ENCODE measurements at places on chromosomes 5 and 9. TPM values are rescaled to one million over a fixed set of nuclear protein-coding genes. Genes with fewer than 3 reads are reported as not detected.

Gene PCDHGB2
- 0.69 TPM for total RNA-seq

DNA sequence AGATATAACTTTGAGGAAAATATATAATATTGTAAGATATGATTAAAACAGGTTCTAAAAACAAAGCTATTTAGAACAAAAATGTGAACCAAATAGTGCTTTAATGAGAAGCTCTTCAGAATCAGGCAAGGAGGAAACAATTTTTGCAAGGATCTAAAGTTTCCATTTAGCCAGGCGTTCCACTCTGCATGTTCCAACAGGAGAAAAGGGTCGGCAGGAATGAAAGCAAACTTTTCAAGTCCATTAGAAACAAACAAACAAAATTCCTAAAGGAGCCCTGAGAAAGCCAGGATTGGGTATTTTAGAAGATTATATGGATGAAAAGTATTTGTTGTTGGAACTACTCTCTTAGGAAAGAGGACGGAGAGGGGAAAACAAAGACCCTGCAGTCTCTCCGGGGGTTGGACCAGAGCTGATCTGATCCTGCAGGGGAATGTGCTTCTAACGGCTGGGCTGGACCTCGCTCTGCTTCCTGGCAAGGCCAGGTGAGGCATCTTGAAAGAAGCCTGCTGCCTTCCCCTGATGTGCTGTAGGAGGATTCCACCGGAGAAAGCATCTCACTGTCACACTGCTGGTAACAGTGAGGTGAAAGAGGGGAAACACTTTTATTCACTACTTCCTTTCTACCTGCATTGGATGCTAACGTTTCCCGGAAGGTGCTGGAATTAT is 94.6 kb downstream of the PRRT1B start:
- DNase-seq: no peak

Gene SLC22A4
- total RNA-seq: 3.4 TPM

DNA sequence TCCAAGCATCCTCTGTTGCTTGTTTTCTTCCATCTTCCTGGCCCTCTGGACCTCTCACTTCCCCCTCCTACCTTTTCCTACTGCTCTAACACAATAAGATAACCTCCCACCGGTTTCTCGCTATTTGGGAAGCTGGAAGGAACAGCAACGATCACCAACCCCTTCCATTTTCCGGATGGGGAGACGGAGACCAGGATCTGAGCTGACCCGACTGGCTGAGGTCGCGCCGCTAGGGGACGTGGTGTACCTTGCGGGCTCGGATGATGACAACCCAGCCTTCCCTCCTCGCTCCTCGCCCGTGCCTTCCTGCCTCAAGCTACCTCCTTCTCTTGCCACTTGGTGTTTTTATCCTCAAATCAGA is 1.9 kb downstream of the LPAR1 start:
- DNase-seq: no peak

Gene SLCO6A1
- total RNA-seq: not detected

DNA sequence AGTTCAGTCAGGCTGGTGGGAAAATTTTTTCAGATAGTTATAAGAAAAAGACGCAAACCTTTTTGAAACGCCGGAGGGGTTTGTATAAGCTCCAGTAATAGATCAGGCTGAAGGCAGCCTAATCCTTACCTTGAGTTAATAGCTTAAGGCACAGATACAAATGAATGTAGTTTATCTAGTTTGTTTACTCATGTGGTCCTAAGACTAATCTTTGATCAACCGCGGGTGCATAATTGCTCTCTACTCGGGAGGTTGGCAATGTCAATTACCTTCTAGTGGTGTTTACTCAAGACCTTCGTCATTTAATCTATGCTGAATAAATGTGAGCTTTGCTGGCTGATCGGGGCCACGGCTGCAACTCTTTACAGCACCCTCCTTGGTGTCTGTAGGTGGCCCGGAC is 665 bp upstream of the INSL4 start:
- DNase-seq: no peak

- DNase-seq: peak; percentile 89
Measured at GRCh38 chr5:127320032-127320965, 29.7 kb downstream of the MEGF10 start.

DNA sequence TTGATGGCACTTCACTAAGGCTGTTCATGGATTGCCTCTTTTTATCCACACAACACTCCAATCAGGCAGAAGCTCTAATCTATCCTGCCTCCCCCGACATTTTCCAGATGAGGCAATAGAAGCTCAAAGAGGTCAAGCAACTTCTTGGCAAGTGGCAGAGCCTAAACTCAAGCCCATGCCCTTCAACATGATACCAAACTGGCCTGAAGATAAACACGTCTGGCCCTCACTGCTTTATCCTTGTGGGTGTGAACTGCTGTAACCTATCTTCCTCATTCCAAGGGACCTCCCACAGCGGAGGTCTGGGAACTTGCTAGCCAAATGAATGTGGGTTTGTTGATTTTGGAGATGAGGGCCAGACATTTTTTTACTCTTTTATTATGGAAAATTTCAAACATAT is 9.5 kb downstream of the SLC35A4 start:
- DNase-seq: no peak

- no peak for DNase-seq
Measured at GRCh38 chr5:63247651-63248050, 669.0 kb downstream of the LRRC70 start.

- DNase-seq: peak; percentile 50
Measured at GRCh38 chr5:136631186-136631585, 265.8 kb upstream of the TRPC7 start.

- DNase-seq: no peak
Measured at GRCh38 chr5:61425918-61426317, 93.9 kb downstream of the ZSWIM6 start.

Gene FBXW2
- total RNA-seq: 24.1 TPM

DNA sequence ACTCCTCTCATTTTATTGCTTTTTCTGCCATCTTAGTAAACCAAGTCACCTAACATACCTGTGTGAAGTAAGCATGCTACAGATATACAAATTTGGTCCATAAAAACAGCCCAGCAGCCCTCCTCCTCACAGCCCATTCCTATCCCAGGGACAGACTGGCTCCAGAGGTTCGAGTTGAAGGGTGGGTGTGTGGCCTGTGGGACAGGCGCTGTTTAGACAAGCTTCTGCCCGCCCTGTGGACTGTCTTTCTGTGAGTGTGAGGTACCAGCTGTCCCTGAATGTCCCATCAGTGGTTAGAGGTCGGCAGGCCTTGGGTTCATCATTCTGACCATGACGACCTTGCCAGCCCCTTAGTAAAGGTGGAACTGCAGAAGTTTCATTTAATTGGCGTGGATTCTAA is 82.0 kb downstream of the WNK2 start:
- no peak for DNase-seq

- no peak for DNase-seq
Measured at GRCh38 chr5:173718469-173718868, 102.0 kb upstream of the BOD1 start.

Gene IL4
- not detected for total RNA-seq

- no peak for DNase-seq
Measured at GRCh38 chr9:73170185-73170957, 18.7 kb downstream of the ANXA1 start.

DNA sequence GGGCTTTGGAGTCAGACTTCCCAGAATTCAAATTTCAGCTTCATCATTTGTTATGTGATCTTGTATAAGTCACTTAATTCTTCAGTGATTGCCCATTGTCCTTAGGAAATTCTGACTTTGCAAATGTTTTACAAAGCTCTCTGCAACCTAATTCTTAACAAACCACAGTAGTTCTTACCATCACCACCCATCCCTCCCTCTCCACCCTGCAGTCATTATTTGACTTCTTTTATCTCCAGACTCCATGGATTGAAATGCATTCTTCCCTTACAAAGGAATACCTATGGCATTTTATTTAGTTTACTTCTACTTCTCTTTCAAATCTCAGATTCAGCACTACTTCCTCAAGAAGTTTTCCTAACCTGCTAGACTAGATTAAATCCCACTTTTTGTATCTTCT is 23.1 kb downstream of the SHLD3 start:
- DNase-seq: no peak

- peak; percentile 97 for DNase-seq
Measured at GRCh38 chr9:110752766-110753165, 84.2 kb downstream of the MUSK start.

GRCh38 chr9:91643481-91644077 is 219.9 kb upstream of the NFIL3 start:
- no peak for DNase-seq

Gene PCDHA12
- not detected for total RNA-seq

- peak; percentile 92 for DNase-seq
Measured at GRCh38 chr5:130514984-130515690, 610.9 kb downstream of the CHSY3 start.

Gene C1QTNF2
- total RNA-seq: 0.33 TPM

DNA sequence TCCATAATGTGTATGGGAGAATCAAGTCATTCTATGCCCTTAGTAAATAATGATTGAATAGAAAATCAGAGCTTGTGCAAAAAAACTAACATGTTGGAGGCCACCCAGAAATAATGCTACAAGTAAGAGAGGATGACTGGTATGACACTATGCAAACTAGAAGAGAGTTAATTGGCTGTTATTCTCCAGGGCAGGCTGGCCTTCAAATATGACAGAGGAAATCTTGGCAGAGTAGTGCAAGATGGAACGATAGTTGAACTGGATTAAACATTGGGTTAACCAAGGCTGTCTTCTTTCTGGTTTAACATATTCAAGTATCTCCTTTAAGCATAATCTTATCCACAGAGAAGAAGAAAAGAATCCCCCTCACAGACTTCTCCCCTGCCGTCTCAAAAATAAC is 196.1 kb downstream of the MPDZ start:
- DNase-seq: no peak

DNA sequence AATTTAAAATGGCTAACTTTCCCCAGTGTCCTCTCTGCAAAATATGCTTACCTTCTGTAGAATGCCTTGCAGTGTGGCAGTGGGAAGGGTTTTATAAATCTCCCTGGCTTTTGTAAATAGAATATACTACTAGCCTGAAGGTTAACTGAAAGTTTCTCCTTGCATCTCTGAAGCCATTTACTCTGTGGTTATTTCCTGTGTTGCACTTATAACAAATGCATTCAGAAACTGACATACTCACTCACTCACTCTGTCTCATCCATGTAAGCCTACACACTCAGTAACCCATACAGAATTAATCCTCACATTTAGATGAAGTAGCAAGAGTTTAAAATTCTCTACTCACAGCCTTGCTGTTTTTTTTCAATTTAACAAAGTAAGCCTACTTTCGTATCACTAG is 87.1 kb upstream of the SH3GL2 start:
- DNase-seq: no peak

DNA sequence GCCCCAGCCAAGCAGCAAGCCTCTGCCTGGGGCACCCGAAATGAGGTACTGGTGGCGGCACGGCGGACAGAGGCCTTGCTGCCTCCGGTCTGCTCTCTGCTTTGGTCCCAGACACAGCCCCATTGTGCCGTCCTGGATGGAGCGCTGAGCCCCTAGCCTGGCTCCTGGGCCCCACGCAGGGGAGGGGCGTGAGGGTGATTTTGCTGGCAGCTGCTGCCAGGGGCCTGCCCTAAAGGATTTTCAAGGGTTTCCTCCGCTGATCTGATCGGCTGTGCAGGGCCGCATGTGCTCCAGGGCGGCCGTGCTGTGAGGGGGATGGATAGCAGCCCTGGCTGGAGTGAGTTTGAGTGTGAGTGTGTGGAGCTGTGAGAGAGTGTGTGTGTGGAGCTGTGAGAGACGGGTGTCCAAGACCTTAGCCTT is 1.3 kb downstream of the GPSM1 start:
- no peak for DNase-seq

DNA sequence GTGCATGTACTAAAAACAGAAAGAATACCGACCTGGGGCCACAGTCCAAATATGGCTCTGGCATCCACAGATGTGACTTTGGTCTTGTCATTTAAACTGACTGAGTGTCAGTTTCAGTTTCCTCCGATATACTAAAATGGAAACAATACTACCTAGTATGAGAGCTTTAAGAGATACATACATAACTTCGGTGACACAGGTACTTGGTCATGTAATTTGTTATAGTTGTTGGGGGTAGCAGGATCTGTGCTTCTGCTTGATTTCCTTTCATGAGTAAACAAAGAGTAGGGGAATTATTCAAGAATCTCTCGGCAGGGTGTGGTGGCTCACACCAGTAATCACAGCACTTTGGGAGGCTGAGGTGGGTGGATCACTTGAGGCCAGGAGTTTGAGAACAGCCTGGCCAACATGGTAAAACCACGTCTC is 32.1 kb downstream of the MTMR12 start:
- no peak for DNase-seq

Gene RGS7BP
- total RNA-seq: not detected

DNA sequence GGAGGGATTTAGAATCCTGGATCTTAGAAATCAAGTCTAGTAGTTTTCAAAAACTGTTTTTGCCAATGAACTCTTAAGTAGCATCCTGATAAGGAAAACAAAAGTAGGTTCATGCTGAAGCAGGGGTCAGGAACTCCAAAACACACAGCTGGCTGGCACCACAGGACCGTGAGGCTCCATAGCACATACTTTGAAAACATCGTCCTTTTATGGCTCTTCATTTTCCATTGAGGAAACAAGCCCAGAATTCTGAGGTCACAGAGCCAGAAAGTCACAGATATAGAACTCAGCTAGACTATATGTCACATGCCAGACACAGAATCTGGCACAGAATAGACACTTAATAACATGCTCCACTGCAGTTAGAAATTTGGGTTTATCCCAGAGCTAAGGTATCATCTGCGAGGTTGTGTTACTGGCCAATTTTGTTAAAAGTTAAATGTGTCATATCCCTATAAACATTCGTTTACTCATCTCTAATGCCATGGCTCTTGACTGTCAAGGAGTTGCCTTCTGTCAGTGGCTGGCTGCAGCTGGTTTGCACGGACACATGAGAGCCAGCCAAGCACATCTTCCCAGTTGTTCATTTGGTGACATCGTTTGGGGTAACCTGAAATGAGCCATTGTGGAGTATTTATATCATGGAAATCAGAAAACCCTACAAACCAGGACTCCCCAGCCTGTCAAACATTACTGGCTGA is 58.8 kb downstream of the FAM78A start:
- no peak for DNase-seq

Gene NCS1
- 66.9 TPM for total RNA-seq

- DNase-seq: no peak
Measured at GRCh38 chr5:115456056-115456455, 88.5 kb downstream of the FEM1C start.

Gene SLC6A18
- total RNA-seq: not detected

Gene SV2C
- total RNA-seq: not detected

DNA sequence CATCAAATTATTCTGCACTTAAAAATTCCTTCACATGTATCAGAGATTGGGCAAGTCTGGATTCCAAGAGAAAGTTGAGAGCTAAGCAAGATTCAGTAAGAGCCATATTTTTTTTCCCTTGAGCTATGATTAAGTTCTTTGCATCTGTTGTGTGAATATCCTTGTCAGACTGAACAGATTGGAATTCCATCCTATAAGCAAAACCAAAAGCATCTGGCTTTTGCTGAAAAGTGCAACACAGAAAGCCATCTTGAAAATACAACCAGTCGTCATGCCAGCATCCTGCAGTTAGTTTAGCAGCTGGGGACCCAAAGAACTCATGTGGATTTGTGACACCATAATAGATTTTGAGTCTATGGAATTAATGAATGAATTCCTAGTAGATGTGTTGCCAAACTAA is 316.9 kb downstream of the MTRR start:
- DNase-seq: no peak

Gene CEP72
- total RNA-seq: 16.0 TPM

GRCh38 chr9:70298245-70298771 is 39.5 kb downstream of the SMC5 start:
- DNase-seq: no peak

Data from HT1080 (cell line).